SK-MEL-5 (cell line): ENCODE measurements at places on chromosomes 7 and 10.

DNA sequence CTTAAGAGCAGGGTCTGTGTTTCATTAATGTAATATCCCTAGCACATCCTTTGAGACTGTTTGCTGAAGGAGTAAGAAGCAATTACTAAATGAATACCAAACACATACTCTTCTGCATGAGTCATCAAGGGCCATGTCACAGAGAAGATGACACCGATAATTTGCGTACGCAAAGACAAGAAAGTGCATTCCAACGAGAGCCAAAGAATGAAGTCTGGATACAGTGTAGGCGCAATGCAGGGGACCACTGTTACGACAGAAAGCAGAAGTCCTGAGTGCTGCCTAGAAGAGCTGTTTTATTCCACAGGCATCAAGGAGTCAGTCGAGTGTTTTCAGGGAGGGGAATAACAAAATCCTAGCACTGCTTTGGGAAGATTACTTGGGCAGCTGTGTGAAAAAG is 62.7 kb downstream of the VPS41 start:
- no peak for DNase-seq

DNA sequence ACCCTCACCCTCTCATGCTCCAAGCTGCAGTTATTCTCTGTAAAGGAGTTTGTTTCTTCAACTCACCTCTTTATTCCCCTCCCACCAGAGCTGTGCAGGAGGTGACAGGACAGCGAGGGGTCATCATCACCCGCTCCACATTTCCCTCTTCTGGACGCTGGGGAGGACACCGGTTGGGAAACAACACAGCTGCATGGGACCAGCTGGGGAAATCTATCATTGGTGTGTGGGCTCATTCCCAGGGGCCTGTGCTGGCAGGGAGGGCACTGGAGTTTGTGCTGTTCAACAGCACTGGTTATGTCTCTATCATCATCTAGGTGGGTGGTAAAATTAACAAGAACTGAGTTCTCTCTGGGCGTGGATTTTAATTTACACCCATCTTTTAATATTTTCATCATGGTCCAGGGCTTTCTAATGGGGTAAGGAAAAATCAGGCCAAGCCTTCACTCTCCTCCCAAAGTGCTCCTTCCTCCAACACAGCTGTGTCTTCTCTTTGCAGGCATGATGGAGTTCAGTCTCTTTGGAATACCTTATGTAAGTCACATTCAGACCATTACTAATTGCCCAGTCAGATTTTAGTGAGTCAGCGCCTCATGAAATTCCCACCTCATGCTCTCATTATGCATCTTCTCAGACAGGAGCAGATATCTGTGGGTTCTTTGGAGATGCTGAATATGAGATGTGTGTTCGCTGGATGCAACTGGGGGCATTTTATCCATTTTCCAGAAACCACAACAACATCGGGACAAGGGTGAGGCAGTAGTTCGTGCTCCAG is 61.6 kb downstream of the PRSS58 start:
- no peak for DNase-seq

DNA sequence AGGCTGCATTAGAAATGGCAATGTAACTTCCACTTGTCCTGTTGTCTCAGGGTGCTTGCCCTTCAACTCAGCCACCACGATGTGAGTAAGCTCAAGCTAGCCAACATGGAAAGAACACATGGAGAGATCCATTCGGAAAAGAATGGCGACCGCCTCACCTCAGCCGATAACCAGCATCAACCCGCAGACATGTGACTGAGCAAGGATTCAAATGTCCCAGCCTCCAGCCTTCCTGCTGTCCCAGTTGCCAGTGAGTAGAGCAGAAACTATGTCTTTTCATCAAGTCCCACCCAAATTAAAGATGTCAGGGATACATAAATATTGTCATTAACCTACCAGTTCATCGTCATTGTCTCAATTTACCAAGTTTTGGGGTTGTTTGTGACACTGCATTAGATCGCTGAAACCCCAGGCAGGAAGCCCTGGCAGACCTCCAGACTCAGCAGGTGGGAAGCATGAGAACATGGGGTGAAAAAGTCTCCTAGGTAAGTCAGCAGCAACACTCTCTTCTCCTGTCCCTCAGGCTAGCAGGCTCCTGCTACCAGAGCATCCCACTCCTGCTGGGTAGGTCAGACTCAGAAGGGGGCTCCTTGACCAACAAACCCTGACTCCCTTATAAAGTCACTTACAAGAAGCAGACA is 67.0 kb downstream of the OSBPL3 start:
- no peak for DNase-seq

DNA sequence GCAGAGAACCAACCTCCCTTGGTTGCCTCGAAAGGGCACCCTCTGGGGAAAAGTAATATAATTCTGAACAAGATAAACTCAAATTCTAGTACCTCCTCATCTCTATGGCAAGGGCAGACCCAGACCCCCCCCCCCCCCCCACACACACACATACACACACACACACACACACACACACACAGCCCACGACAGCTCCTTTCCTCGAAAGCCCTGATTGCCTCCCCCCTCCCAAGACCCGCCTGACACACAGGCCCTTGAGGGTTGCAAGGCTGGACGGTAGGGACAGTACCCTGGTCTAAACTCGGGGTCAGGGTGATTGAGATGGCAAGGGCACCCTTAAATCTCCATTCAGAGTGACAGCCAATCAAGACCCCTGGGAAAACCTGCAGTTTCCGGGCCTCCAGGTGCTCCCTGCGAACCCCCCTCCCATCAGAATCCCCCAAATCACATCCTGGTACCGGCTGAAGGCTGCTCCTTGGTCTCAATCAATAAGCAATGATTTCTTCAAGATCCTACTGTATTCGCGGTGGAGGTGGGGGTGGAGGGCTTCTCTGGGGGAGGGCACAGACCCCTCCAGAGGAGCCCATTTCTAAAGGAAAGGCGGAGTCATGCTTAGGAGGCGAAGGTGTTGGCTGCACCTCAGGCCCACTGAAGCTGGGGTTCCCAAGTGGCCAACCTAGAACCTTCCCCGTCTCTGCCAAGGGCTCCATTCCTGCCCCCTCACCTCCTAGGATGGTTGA is 100.7 kb downstream of the HIP1 start:
- DNase-seq, result no peak

DNA sequence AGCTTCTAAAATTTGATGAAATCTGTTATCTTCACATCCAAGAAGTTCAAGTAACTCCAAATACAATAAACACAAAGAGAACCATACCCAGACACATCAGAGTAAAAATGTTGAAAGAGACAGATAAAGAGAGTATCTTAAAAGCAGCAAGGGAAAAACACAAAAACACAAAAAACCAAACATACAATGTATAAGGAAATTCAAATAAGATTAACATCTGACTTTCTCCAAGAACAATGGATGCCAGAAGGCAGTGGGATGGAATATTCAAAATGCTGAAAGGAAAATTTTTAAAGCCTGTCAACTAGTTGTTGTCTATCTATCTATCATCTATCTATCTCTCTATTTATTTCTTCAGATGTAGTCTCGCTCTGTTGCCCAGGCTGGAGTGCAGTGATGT is 72.4 kb upstream of the MKLN1 start:
- no peak for DNase-seq

- peak; percentile 6 for DNase-seq
Measured at GRCh38 chr10:102919992-102920739, 2.1 kb downstream of the CNNM2 start.

- DNase-seq, result no peak
Measured at GRCh38 chr10:32204606-32205005, 142.4 kb downstream of the EPC1 start.

- DNase-seq, result no peak
Measured at GRCh38 chr7:121023194-121023593, 34.7 kb downstream of the CPED1 start.

DNA sequence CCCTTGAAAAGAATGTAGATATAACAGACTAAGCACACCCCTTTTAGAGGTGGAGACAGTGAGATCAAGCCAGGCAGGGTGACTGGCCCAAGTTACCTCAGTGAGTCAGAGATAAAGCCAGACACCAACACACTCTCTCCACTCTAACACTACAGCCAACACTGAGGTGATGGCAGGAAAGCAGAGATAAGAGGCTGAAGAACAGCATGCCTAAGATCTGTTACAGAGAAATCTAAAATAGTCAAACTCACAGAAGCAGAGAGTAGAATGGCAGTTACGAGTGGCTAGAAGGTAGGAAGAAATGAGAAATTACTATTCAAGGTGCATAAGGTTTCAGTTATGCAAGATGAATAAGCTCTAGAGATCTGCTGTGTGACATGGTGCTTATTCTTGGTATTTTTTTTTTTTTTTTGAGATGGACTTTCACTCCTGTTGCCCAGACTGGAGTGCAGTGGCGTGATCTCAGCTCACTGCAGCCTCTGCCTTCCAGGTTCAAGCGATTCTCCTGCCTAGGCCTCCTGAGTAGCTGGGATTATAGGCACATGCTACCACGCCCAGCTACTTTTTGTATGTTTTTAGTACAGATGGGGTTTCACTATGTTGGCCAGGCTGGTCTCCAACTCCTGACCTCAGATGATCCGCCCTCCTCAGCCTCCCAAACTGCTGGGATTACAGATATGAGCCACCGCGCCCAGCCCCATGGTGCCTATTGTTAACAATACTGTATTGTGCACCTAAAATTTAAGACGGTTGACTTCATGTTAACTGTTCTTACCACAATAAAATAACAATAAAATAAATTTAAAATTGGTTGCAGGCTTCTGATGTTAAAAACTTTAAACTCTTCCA is 28.7 kb downstream of the ICA1 start:
- DNase-seq, result no peak

DNA sequence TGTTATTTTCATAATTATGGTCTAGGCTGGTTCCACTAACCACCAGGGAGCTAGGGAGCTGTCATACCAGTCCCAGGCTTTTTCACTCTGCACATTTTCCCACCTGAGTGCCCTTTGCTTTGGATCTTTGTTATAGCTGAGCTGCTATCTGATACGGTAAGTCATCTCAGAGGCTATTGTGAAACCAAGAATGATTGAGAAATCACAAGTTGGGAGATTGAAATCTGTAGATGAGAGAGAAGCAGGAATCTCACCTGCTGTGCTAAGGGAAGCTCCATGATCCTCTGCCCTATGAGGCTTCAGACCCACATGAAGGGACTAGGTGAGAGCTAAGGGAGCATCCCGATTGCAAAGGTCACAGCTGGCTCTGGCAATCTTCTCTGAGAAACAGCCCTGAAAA is 307.8 kb downstream of the REEP3 start:
- no peak for DNase-seq

DNA sequence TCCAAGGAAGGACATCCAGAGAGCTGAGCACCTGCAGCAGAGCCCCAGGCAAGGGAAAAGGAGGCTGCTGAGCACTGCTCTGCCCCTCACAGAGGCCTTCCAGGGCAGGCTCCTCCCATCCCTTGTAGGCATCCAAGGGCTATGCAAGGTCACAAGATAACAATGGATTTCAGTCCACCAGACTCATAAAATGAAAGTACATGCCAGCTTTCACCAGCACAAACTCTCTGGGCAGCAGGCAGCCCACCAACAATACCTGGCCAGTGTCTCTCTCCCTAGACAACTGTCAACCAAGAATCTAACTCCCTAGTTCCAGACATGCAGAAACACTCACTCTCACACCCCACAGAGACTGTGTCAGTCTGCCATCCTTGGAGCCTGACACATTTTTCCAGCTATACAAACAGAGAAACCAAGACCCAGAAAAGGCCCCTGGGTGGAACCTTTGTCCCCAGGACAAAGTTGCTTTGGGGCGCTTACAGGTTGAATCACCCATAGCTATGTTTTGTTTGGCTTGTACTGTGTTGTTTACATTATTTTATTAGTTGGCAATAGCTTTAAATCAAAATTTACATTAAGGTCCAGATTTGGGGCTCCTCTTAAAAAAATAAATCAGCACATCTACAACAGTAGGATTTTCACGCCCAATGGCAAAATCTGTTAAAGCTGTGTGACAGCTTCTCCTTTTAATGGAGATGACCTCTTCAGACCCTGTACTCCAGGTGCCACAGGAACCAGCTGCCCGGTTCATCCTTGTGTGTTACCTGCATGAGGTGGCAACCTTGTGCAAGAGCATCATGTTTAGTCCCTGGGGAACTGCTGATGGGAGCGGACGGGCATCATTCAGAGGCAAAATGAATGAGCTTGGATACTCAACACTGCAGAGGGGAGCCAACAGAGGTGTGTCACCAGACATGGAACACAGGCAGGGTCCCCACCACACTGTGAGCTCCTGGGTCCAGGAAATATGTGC is 5.2 kb downstream of the GRID1 start:
- no peak for DNase-seq

- no peak for DNase-seq
Measured at GRCh38 chr7:4939971-4940728, 18.8 kb downstream of the MMD2 start.

DNA sequence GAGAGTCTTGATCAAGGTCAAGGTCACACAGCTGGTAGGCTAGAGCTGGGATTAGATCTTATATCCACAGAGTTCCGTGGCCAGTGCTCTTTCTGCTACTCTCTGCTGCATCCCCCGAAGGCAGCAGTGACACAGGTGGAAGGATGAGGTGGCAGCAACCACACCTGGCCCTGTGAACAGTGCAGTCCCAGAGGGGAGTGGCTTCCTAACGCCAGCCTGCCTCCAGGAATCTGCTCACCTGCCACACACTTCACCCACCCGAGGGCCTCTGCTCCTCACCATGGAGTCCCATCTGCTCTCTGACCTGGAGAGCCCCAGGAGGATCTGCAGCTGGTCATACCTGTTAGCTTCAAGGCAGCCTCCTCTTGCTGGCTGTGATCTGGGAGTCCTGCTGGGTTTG is 484.2 kb downstream of the PLXNA4 start:
- DNase-seq, result no peak

GRCh38 chr10:23363793-23364135 is 19.2 kb upstream of the C10orf67 start:
- DNase-seq, result no peak

GRCh38 chr7:126685018-126685573 is 567.6 kb downstream of the GRM8 start:
- no peak for DNase-seq

DNA sequence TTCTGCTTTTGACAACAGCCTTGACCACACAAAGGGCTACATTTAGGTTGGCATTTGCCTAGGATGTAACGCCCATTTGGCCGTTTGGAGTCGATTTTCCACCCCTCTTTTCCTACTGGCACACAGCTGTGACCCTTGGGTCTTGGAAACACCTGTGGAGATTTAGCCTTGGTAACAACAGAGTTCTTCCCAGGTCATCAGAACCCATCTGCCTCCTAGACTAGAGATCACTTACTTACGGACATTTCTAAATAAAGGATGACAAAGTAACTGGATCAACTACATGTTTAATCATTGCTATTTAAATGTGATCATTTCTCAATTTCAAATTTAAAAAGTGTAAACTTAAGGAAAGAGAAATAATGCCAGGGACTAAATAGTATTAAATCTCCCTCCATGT is 42.0 kb upstream of the SVIL start:
- DNase-seq, result no peak

GRCh38 chr7:50690541-50691011 is 92.1 kb downstream of the GRB10 start:
- DNase-seq, result peak; percentile 64
